B cell (primary cell): ENCODE measurements at places on chromosomes 7 and 10.

DNA sequence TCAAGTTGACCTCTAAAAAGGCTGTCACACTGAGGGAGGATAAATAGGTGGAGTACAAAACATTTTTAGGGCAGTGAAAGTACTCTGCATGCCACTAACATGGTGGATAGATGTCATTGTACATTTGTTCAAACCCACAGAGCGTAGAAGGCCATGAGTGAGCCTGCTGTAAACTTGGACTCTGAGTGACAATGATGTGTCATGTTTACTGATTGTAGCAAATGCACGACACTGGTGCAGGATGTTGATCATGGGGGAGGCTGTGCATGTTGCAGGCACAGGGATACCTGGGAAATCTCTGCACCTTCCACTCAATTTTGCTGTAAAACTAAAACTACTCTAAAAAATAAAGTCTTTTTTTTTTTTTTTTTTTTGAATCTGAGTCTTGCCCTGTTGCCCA is 52.5 kb upstream of the GRID1 start:
- no peak for DNase-seq

DNA sequence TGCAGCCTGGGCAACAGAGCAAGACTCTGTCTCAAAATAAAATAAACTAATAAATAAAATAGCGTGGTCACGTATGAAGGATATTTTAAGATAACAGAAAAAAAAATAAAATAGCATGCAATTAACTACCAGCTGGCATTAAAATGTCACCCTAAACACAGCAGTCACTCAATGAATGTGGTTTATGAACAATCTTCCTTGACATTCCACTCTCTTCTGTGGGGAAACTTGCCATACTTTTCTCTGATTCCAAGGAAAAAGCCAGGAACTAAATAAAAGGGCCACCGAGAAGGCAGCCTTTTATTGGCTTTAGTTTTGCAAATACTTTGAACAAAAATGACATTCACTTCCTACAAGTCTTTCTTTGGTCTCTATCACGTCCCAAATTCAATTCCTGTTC is 266.6 kb downstream of the PARD3 start:
- DNase-seq: no peak

DNA sequence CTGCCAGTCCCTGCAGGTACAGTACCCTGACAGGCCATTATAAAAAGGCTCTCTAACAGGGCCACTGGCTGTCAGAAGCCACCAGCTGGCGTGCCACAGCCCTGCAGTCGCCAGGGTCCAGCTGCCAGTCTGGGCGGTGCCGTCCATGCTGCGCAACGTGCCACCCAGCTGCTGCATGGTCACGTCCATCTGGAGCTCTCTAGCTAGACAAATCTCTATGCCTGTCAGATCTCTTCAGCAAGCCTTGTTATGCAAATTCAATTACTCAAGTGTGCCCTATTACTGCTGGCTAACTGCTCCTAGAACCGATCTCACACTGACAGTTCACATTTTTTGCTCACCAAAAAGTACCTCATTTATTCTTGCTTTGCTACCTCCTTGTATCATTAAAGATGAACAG is 75.9 kb downstream of the HIBADH start:
- DNase-seq: peak; percentile 56

DNA sequence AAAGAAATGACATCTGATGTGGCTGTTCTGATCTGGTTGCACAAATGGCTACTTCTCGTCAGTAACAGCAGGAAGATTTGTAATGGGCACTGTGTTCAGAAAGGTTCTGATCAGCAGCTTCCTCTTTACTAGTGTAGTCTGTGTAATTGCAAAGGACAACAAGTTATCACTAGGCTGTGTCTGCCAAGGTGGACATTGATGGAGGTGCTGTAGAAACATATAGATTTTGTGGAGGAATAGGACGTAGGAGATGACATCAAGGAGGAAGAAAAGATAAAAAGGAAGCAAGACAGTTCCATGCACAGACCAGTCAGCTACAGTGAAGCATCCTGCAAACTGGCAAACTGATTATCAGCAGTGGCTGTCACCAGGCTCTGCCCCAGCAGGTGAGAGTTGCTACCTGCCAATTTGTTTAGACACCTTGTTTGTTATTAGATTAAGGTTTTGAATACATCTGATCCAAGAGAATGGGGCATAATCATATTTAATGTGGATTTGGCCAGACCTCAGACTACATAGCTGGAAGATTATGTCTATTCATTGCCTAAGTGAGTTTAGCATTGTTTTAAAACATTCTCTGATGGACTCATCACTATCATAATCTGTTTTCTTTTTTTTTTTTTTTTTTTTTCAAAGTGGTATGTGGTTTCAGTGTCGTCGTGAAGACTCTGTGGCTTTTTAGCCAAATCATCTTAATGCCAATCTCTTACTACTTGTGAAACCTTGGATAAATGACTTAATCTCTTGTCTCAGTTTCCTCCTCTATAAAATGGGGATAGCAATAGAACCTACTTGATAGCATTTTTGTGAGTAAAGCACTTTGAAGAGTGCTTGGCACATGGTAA is 417.9 kb upstream of the LRGUK start:
- DNase-seq: no peak

- DNase-seq: no peak
These were observed 37.4 kb downstream of the CCDC6 start for GRCh38 chr10:59868696-59869593.

DNA sequence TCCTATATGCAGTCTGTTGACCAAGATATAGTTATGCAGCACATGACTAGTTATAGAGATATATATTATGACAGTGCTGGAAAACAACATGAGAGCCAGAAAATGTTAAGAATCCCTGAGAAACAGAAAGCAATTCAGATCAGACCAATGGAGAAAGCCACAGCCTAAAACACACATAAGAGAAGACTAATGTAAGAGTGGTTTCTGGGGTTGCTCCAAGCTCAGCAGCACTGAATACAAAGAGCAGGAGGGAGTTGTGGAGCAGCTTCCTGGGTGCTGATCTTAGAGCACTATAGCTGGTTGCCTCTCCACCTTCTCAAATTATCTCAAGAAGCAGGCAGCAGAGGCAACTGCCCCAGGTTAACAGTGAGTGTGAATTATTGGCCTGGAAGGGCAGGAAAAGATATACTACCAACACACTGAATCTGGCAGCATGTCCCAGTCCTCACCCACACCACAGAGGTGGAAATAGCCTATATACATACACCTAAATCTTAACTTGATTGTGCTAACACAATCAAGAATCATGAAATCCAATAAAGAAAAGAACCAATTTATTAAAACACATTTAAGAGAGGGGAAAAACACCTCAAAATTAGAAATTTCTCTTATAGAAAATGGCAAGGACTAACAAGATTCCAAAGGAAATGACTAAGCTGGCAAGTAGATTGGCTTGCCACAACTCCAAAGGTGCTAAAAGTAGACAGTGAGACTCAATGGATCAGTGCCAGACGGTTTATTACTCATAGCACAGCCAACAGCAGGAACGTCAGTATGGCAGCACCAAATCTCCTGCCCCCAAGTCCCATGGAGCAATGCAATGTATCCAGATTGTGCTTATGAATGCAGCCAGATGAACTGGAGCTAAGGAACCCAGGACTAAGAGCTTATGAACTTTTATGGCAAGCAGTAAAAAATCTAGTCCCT is 5.1 kb downstream of the PTTG1IP2 start:
- no peak for DNase-seq

DNA sequence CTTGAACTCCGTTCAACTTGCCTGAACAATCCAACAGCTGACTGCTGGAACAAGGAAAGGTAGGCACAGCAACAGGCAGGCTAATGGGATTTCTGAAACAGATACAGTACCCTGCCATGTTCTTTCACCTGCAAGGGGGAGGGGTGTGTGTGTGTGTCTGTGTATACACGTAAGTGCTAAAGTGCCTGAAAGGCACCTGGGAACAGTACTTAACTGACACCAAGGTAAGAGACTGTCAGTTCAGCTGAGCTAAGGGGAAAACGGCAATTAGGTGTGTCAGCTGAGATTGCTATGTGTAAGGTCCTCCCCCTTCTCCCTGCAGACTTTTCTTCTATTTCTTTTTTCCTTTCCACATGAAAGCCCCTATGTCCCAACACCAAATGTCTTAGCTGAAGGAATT is 27.0 kb downstream of the NAMPT start:
- DNase-seq: peak; percentile 40

DNA sequence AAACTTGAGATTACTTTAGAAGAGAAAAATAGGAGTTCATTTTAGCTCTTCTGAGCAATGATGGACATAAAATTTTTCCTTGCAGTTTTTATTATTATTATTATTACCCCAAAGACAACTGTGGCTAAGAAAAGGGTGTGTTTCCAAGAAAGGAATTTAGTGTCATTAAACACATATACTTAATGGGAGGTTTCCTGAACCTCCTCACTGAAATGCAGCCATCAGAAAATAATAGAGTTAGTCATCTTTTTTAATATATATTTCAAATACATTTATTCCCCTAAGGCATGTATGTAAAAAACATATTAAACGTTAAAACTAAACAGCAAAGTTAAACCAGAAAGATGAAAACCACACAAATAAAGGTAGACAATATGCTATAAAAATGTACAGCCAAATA is 66.8 kb downstream of the CRPPA start:
- DNase-seq: no peak

- DNase-seq: no peak
These were observed 28.4 kb downstream of the UBE2D4 start for GRCh38 chr7:43954524-43955228.

DNA sequence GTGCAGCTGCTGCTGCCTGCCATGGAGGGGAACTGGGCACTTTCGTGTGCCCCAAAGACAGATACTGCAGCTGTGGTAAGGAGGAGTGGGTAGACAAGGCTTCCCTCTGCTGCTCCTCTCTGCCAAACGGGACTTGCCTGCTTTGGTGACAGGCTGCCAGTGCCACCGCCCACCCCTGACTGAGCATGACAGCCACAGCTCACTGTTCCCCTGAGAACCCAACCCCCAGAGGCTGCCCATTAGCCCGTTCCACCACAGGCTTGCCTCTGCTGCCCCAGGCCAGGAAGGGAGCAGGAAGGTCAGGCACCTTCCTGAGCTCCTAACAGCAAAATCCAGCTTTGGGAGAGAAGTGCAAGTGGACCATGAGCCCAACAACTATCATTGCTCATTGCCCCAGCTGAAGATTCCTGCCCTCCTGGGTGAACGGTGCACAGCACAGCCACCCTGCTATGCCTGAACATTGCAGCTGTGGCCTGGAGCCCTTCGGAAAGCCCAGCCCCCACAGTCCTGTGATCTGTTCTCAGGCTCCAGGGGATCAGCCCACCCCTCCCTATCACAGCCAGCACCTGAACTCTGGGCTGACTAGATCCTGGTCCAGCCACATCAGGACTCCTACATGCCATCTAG is 58.7 kb upstream of the ANTXRL start:
- no peak for DNase-seq

DNA sequence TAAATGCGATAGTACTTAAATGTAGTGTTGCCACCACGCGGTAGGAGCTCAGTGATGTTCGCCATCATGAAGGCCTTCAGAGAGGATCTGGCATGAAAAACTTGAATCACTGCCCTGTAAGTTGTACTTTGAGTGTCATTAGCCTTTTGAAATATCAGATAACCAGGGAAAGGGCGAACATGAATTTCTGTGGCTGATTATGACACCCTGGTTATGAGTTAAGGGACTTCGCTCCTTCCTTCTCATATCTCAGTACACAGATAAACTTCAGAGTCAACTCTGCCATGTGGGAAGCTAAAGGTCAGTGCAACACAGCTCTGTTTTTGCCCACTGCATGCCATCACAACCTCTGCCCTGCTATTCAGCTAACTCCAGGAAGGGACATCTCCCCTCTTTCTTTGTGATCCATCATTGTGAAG is 8.9 kb upstream of the ACSL5 start:
- no peak for DNase-seq

DNA sequence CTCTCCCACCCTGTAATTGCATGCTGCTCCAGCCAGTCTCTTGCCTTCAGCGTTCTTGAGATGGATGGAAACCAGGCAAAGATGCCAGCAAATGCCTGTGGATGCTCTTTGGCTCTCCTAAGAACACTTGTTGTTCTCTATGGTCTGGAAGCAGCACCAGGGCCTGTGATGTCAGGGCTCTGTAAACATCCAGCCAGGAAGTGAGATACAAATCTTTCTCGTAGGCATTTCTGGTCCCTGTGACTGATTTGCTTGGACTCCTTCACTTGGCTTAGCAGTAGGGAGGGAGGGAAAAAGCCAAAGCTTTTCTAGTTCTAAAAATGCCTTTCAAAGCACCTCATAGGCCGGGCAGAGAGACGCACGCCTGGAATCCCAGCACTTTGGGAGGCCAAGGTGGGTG is 201.3 kb downstream of the REEP3 start:
- DNase-seq: no peak

- DNase-seq: no peak
These were observed 25.5 kb downstream of the NYAP1 start for GRCh38 chr7:100509231-100509630.

DNA sequence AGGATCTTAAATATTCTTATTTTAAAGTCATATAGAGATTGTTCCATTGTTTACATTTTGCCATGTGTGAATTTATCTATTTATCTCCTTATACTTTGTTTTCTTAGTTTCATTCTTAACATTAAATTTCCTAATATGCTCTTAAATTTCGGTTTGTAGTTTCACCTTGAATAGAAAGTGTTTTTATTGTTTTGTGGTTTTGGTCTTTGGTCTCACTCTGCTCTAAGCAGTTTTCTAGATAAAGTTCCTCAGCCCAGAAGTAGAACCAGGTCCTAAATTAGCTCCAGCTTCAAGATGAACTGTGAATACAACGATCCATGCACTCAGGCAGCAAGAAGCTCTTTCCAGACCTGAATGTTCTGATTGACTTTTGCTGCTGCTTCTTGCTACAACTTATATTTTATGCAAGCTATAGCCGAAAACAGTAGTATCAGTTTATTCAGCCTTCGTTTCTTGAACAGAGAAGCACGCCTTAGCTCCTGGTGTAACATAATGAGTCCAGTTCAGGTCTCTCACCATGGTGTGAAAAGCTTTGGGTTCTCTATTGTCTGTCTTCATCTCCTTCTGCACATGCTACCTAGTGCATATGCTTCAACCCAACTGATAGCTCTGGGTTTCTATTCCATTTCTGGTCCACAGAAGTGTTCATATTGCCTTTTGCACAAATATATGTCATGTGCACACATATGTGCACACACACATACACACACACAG is 95.3 kb downstream of the SEM1 start:
- DNase-seq: no peak

- DNase-seq: peak; percentile 82
These were observed 1.9 kb downstream of the ACSL5 start for GRCh38 chr10:112375721-112376395.

GRCh38 chr7:5646846-5647245 is 134.6 kb downstream of the RNF216 start:
- DNase-seq: no peak

- DNase-seq: no peak
These were observed 390.3 kb upstream of the MBL2 start for GRCh38 chr10:53162856-53163255.

- no peak for DNase-seq
These were observed 5.4 kb downstream of the TFEC start for GRCh38 chr7:116024826-116025809.

GRCh38 chr10:53839440-53840039 is 961.5 kb downstream of the PCDH15 start:
- no peak for DNase-seq

DNA sequence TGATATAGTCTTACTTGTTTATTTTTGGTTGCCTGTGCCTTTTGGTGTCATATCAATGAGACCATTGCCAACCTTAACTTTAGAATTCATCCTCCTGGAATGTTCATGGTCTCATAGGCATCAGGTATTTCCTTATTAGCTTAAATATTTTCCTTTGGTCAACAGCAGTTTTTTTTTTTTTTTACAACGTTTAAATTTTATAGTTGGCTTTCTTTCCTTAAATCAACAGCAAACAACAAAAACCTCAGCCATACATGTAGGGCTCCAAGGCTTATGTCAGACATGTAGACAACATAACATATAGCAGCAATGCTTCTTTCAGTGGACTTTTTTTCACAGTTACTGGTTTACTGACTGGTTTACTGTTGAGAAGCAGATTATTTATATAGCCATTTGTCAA is 22.7 kb downstream of the ENTPD7 start:
- no peak for DNase-seq
